ENCODE measurements at places on chromosomes 2 and 18. TPM values are rescaled to one million over a fixed set of nuclear protein-coding genes. Genes with fewer than 3 reads are reported as not detected.
A peak's percentile ranks its signal among the peaks of the same experiment; 100 is the strongest.

GRCh38 chr2:69375494-69376353 lies 11.3 kb downstream of the GFPT1 start:
- H3K4me1 ChIP-seq: peaks cover 16% of the 10 kb centered on the region
- no peak overlapping the region for H3K4me3 ChIP-seq
- peak; percentile 49 for DNase-seq
- no peaks in the 10 kb centered on the region for H3K27me3 ChIP-seq
- H3K36me3 ChIP-seq: peaks cover 47% of the 10 kb centered on the region

- no peaks in the 10 kb centered on the region for H3K27me3 ChIP-seq
- H3K36me3 ChIP-seq: no peaks in the 10 kb centered on the region
- H3K4me1 ChIP-seq: no peaks in the 10 kb centered on the region
- no peak for DNase-seq
- no peak overlapping the region for H3K27ac ChIP-seq
- no peak overlapping the region for H3K4me3 ChIP-seq
Measured at GRCh38 chr2:187679454-187679853, 125.2 kb upstream of the TFPI start.

DNA sequence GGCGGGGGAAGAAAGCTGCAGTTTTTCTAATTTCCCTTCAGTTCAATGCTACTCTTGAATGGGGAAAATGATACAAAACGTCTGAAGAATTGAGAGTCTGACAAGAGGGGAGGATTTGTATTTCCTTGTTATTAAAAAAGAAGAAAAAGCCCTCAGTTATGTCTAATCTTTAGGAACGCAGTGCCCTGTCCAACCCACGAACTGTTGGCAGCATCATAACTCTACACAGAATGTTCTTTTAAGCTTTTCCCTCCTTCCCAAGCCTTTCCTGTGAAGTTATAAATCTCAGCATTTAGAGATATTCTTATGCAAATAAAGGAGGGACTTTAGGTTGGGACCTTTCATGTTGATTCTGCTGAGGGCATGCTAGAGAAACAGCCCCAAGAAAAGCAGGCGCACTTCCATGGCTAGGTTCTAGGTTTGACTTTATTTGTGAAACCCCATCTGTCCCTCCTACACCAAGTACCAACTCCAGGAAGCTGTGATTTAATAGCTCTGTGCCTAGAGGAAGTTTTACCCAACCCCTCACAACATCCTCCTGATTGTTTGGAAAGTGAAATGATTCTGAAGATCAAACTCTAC lies 288.6 kb downstream of the SETBP1 start:
- H3K27me3 ChIP-seq: no peaks in the 10 kb centered on the region
- no peak overlapping the region for H3K27ac ChIP-seq
- H3K36me3 ChIP-seq: no peaks in the 10 kb centered on the region

GRCh38 chr2:201643216-201643890 lies at the start of gene TMEM237:
TMEM237 (minus strand) TSS chr2:201643503; CDS start chr2:201643400, 103 bp downstream.
- H3K27ac ChIP-seq: peak within 1 kb of the TSS; percentile 96
- no peaks in the 10 kb centered on the region for H3K36me3 ChIP-seq
- no peaks in the 10 kb centered on the region for H3K27me3 ChIP-seq
- H3K4me1 ChIP-seq: peaks cover 19% of the 10 kb centered on the region
- peak; percentile 52 for DNase-seq

The DOK6 gene
- total RNA-seq: not detected

DNA sequence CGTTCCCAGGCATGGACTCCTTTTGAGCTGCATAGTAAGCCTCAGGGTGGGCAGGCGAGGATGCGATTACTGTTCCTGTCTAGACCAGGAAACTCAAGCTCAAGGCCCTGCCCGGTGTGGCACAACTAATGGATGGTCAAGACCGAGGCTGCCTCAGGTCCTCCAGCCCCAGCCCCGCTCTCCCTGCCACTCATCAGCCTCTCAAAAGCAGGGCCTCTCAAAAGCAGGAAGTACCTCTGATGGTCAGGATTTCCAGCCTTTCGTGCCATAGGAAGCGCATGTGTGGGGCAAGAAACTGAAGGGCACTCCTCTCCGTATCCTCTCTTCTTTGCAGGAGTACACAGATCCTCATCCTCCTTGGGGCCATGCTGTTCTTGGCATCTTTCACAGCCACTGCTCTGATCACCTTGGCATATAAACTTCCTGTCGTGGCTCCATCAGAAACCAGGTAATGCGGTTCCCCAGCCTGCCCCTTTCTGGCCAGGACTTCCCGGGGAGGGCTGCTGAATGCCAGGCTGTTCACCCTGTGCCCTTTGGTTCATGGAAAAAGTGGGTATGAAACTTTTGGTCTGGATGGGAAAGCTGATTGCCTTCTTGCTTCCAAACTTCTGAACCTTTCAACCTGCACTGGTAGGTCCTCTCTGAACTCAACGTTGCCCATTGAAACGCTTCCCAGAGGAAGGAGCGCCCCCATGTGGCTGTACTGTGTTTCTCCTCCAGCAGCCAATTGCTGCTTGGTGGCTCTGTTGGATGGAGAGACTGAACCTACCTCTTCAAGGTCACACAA lies 82.8 kb upstream of the SEC11C start:
- H3K4me1 ChIP-seq: peaks cover 11% of the 10 kb centered on the region
- no peak overlapping the region for H3K27ac ChIP-seq
- no peaks in the 10 kb centered on the region for H3K27me3 ChIP-seq
- no peak overlapping the region for H3K4me3 ChIP-seq
- H3K36me3 ChIP-seq: no peaks in the 10 kb centered on the region
